ENCODE measurements at places on chromosomes 3 and 15.

GRCh38 chr15:78314181-78314581 is 14.8 kb upstream of the SKIC8 start:
- DNase-seq: no peak

GRCh38 chr3:47456984-47457383 is 18.8 kb downstream of the SCAP start:
- DNase-seq: no peak

DNA sequence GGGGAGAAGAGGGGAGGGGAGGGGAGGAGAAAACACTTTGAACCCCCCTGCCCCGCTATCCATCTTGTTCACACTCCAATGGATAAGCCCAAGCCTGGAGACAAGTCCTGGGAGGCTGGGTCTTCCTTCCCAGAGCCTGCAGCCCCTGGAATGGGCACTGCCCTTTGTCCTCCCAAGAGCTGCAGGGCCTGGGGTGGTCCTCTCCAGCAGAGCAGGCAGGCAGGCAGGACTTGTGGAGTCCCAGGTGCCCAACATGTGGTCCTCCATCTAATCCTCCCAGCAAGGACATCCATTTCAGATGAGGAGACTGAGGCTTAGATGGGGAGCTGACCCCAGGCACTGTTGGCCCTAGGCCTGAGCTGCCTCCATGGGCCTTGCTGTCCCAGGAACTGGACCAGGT is 10.4 kb upstream of the MESP2 start:
- no peak for DNase-seq

GRCh38 chr3:27976933-27977332 is 254.8 kb upstream of the EOMES start:
- DNase-seq: no peak

DNA sequence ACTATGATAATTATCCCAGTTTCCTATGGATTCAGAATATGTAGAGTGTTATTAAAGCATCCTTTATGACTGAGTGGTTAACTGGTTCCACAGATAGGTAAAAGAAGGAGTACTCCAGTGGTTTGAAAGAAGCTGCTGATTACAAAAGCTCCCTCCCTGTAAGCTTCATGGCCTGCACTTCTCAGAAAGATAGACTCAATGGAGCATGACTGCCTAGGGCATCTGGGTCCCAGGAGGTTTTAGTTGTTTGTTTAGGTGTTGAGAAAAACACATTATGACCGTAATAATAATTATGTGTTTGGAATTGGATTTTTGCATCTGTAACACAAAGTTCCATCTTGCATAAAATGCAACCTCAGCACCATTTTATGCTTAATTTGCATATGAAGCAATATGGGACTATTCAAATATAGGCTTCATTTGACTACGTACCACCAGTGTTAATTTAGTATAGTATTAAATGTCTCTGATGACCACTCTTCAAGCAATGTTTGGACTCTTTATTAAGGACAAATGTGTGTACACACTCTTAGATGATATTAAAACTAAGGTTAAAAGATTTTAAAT is 121.1 kb downstream of the ROBO2 start:
- DNase-seq: no peak

- DNase-seq: no peak
These were observed 30.2 kb upstream of the MME start for GRCh38 chr3:155049959-155050358.

- DNase-seq: peak; percentile 32
These were observed 227.8 kb upstream of the LYSMD4 start for GRCh38 chr15:99961011-99961441.

- no peak for DNase-seq
These were observed 231.6 kb upstream of the UBE2E2 start for GRCh38 chr3:22971497-22971896.

- no peak for DNase-seq
These were observed 91.6 kb upstream of the FAM98B start for GRCh38 chr15:38362355-38362754.

GRCh38 chr3:111517801-111518200 is 24.2 kb upstream of the CD96 start:
- no peak for DNase-seq

- no peak for DNase-seq
These were observed 632 bp downstream of the MTHFS start for GRCh38 chr15:79896131-79896633.

DNA sequence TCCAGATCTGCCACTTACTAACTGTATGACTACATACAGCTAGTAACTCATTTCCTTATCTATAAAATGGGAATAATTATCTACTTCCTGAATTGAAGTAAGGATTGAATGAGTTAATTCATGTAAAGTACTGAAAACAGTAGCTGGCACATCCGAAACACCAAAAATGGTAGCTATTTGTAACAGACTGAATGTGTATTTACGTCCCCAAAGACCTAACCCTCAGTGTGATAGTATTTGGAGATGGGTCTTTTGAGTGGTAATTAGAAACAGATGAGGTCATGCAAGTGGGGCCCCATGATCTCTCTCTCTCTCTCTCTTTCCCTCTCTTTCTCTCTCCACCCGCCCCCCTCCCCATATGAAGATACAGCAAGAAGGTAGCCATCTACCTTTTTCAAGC is 146.2 kb downstream of the PLCH1 start:
- DNase-seq: no peak

GRCh38 chr3:9749296-9749644 is 482 bp upstream of the OGG1 start:
- DNase-seq: no peak

DNA sequence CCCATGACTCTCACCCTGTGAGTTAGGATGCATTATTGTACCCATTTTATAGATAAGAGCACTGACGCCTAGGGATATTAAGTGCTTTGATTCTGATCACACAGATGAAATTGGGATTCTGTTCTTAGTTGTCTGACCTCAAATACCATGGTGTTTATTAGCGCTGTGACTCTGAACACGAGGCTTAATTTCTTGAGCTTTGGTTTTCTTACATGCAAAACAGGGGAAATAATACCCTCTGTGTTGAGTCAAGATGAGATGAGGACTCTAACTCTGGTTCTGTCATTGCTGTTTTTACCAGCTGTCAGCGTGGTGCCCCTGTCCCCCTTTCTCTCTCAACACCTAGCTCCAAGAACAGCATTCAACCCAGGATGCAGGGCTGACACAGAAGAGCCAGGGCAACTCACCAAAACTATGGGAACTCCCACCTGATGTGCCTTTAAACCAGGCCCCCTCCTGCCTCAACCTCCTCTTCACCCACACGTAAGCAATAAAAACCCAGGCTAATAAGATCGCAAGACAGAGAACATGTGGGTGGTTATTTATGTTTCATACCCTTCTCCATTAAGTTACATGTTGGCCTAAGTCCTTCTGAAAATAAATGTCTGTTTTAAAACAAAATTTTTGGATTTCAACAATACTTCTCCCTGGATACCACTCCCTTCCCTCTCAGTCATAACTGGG is 100.1 kb upstream of the SPATA12 start:
- DNase-seq: no peak

- DNase-seq: peak; percentile 68
These were observed 29.3 kb downstream of the RFTN1 start for GRCh38 chr3:16484216-16484615.

- DNase-seq: no peak
These were observed 21.5 kb downstream of the LARS2 start for GRCh38 chr3:45409921-45410320.

DNA sequence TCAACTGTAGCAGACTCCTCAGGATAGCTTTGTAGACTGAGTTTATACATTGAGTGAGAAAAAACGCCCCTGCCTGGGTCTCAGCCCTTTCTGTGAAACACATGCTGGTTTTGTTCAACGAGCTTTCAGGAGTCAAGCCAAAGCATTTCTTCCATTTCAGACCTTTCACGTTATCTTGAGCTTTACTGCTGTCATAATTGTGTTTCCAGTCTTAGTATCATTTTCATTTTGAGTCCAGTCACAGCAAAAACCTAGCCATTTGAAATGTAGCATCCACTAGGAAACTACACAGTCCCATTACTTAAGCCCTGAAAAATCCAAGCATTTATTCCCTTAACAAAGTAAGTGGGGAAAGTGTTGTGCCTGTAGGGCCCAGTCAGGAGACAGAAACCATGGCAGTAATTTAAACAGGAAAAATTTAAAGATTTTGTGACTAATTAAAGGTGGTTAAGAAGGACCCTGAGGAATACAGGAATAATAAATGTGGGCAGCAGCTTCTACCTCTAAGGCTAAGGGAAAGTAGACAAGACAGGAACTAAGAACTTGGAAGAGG is 110.1 kb upstream of the ABHD17C start:
- DNase-seq: no peak

GRCh38 chr3:184258926-184259325 is 2.4 kb downstream of the CAMK2N2 start:
- no peak for DNase-seq

GRCh38 chr15:93358166-93359059 is 269.4 kb upstream of the RGMA start:
- no peak for DNase-seq

- no peak for DNase-seq
These were observed 6.4 kb downstream of the UBP1 start for GRCh38 chr3:33433843-33434242.

GRCh38 chr15:72172796-72173195 is 24.8 kb downstream of the GRAMD2A start:
- DNase-seq: no peak

GRCh38 chr15:70008697-70009290 is 88.9 kb downstream of the TLE3 start:
- no peak for DNase-seq

DNA sequence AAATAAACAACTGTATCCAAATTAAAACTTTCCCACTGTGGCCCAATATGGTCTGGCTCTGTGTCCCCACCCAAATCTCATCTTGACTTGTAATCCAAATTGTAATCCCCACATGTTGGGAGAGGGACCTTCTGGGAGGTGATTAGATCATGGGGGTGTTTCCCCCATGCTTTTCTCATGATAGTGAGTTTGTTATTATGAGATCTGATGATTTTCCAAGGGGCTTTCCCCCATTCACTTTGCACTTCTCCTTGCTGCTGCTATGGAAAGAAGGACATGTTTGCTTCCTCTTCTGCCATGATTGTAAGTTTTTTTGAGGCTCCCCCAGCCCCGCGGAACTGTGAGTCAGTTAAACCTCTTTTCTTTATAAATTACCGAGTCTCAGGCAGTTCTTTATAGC is 55.0 kb downstream of the MINDY4B start:
- DNase-seq: no peak

GRCh38 chr15:70528816-70529215 is 234.5 kb downstream of the UACA start:
- no peak for DNase-seq

DNA sequence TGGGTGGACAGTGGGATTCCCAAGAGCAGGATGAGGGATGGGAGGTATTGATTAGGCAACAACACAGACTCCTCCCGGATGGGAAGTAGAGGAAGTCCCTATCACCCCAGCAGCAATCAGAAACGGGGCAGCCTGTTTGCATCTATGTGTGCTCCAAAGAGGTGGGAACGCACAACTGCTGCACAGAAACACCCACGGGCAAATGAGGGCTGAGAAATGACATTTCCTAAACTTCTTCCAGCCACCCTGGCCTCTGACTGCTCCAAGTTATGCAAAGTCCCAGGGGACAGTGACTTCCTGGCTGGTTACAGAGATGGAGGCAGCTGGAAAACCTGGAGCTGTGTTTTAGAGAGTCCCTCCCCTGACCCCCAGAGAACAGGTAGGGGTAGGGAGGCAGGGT is 42.6 kb downstream of the HCN4 start:
- DNase-seq: no peak

DNA sequence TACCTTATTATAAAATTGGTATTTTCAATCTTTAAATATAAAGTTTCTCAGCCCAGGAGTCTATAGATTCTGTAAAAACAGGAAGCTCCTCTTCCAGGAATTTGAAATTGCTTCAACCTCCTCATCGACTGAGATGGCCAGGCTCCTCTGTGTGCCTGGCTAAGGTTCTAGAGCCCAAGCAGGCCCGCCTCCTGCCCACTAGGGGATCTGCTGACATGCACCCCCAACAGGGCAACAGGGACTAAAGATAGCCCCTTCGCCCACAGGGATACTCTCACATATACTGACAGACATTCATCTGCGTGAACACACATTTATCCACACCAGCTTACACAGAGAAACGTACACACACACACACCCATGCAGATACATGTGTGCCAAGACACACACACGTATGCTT is 183.1 kb upstream of the TLE3 start:
- DNase-seq: no peak

DNA sequence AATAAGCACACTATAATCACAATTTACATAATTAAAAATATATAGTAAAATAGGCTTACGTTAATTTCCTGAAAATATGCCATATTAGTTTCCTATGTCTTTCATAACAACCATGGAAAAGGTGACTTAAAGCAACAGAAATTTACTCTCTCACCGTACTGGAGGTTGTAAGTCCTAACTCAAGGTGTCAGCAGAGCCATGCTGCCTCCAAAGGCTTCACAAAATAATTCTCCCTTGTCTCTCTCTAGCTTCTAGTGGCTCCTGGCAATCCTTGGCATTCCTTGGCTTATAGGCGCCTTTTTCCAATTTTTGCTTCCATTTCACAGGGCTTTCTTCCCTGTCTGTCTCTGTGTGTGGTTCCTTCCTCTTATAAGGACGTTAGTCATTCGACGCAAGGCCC is 7.6 kb downstream of the SI start:
- DNase-seq: no peak

GRCh38 chr15:31840849-31841476 is 189.4 kb upstream of the CHRNA7 start:
- no peak for DNase-seq

DNA sequence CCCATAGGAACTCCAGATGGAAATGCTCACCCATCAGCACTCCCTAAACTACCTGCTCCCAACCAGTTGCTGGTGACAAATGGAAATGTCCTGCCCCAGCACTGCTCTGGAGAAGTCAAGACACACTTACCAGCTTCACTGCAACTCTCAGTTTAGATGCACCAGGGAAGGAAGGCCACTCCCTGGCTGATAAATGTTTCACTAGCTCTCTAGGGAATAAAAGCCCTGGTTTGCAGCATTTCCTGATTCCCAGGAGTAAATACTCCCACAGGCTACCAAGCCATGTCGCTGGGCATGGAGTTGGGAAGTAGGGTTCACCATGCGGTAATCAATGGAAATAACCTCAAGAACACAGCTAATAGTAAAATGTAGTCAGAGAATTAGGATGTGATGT is 112.0 kb upstream of the NEO1 start:
- no peak for DNase-seq

DNA sequence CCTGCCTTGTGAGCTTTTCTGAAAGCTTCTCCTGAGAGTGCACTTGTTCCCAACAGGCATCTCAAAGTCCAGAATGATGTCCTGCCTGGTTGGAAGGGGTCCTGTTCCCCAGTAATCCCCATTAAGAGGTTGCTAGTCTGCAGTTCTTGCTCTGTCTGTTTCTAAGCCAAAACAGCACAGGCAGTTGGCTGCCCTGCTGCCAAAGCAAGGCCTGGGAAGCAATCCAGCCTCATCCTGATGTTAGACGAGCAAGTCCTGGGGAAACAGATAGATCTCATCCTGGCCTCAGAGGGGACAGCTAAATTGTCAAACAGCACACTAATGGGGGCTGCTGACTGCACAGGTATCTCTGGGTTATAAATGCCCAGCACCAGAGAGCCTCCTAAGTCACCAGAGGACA is 198.0 kb downstream of the EPHB1 start:
- no peak for DNase-seq

All from SW 1271 (cell line).